ENCODE measurements at places on chromosomes 7 and 10.

- DNase-seq: no peak
Measured at GRCh38 chr7:64889686-64890162, 13.3 kb upstream of the ZNF273 start.

GRCh38 chr7:155071121-155071651 is 1.1 kb downstream of the HTR5A start:
- no peak for DNase-seq

DNA sequence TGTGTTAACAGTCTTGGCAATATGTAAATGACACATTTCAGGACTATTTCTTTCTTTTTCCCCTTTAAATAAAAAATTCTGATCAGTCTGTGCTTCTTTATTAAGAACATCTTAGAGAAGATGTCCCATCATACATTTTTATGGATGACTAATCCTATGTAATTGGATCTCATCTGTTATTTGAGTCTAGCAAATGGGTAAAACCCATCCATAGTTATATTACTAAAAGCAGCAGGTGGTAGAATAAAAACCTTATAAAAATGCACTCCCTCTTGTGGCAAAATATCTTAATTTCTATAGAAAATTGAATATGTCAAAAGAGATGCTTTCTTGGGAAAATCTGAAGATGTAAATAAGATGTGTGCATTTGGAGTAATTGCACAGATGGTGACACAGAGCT is 35.3 kb downstream of the TRRAP start:
- no peak for DNase-seq

- DNase-seq: no peak
Measured at GRCh38 chr7:101575168-101575567, 53.9 kb downstream of the MYL10 start.
